ENCODE measurements at places on chromosomes 6 and 20.

GRCh38 chr6:135181333-135182070 is 394 bp downstream of the MYB start:
- DNase-seq = no peak

DNA sequence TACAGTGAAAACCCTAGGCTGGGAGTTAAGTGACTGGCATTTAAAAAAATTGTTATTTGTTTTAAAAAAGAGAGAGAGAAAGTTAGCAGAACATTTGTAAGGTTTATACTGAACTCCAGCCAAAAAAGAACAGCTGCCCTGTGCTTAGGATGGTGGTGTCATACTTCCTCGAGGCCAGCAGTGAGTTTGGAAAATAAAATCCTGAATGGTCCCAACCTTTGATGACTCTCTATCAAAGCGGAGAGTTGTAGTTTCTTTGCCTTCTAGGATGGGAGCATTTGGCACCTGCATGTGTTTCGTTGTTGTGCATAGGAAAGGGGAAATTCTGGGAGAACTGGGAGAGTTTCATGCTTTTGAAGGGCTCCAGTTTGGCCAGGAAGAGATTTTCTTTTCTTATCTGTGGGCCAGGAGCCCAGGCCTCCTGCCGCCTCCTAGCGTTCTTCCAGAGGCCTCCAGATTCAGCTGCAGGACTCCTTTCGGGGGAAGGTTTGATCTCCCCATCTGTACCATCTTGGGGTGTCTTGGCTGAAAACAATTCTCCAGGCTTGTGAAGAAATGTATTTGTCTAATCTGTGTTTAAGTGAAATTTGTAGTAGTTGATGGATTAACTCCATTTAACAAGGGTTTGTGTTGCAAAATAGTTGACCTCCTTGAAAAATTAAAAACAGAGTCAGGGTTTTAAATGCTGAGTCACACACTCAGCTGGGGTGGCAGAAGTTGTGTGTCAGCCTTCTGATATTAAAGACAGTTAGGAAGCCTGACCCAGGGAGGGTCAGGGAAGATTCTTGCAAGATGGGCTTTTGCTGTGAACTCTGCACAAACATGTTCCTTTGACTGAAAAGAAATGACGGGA is 63.4 kb downstream of the TXNDC5 start:
- no peak for DNase-seq

DNA sequence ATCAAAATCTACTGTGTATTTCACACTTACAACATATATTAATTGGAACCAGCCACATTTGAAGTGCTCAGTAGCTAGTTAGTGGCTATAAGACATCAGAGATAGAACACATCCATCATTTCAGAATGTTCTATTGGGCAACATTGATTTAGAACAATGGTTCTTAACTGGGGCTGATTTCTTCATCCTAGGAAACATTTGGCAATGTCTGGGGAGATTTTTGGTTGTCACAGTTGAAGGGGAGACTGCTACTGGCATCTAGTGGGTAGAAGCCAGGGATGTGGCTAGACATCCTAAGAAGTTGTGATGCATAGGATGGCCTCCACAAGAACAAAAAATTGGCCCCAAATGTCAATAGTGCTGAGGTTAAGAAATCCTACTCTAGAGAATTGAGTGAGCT is 132.5 kb downstream of the OLIG3 start:
- no peak for DNase-seq

- no peak for DNase-seq
These were observed 9.8 kb downstream of the SOX4 start for GRCh38 chr6:21603082-21603952.

DNA sequence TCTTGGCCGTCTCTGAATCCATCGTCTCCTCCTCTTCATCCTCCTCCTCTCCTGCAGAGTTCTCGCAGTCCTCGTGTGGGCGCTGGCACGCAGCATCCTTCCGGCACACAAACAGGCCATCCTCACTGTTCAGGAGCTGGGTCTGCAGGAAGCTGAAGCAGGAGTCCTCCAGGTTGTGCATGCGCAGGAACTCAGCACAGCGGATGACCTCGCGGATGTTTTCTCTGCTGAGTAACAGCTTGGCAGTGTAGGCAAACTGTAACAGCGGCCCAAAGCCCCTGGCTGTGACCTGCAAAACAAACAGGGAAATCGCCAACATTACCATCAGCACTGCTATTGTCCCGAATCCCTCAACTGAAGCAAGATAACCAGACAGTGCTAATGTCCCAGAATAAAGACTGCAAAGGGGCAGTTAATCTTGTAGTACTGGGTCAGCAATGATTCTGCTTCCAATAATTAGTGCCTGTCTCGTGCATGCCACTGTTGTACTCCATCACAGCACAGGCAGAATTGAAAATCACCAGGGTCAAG is 57.4 kb downstream of the GJA10 start:
- DNase-seq = no peak

GRCh38 chr6:108561742-108562502 is 1.2 kb downstream of the FOXO3 start:
- no peak for DNase-seq

DNA sequence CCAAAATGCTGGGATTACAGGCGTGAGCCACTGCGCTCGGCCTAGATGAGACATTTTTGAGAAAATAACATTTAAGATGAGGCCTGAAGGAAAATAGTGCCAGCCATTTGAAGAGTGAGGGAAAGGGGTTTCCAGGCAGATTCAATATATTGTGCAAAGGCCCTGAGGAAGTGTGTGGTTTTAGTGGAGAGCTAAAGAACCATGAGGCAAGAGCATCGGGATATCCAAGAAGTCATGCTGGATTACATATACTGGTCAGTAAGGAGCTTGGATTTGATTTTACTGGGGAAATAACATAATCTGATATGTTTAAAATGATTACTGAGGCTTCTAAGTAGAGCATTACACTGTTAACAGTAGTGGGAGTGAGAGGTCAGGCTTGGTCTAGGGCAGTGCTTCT is 47.0 kb downstream of the CARMIL1 start:
- DNase-seq = no peak

- DNase-seq = no peak
These were observed 140.6 kb downstream of the TMEM242 start for GRCh38 chr6:157182503-157183264.

DNA sequence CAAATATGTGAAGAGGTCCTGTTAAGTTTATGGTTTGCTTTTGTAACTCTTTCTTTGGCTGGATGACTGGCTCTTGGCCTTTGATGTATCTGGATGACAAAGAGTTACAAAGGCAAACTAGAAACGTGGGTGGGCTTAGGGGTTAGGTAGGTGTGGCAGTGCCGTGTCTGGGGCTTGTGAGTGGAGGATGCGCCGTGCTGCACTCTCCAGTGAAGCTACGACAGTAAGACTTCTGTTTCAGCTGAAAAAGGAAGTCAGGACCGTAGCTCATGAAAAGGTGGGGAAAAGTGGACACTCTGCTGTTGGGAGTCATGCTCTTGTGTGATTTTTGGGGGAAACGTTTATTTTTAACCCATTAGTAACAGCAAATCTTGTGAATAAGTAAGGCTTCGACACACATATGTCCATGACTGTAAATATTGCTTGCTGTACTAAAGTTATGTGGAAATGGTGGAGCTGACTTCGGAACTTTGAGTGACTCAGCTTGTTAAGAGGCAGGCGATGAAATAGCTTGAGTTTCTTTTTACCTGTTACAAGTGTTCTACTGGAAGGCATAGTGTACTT is 45.6 kb downstream of the DUSP22 start:
- DNase-seq = no peak

DNA sequence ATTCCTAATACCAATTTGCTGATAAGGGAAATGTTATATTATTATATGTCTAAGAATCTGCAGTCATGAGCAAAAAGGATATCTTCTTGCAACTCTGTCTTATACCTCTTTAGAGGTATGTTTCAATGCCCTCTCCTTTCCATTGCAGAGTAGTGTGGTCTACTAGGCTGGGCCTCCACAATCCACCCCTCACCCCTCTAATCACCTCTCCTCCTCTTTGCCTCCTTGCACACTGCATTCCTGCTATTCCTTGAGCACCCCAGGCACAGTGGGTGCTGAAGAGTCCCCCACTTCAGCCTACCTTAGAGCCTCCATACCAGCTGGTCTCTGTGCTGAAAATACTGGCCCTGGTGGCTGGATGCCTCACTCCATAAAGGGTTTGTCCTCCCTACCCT is 26.9 kb downstream of the ARMC2 start:
- no peak for DNase-seq

DNA sequence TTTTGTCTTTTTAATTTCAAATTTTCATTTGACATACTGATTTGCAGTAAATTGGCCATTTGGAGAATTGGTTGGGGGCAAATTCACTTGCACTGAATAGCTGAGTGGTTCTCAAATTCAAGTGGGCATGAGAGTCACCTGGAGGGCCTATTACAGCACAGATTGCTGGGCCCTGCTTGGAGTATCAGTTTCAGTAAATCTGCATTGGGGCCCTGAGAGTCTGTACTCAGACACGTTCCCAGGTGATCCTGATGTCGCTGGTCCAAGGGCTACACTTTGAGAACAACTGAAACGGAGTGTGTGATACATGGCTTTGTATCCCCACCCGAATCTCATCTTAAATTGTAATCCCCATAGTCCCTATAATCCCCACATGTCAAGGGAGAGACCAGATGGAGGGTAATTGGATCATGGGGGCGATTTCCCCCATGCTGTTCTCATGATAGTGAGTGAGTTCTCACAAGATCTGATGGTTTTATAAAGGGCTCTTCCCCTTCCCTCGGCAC is 115.9 kb downstream of the KLHL32 start:
- no peak for DNase-seq

DNA sequence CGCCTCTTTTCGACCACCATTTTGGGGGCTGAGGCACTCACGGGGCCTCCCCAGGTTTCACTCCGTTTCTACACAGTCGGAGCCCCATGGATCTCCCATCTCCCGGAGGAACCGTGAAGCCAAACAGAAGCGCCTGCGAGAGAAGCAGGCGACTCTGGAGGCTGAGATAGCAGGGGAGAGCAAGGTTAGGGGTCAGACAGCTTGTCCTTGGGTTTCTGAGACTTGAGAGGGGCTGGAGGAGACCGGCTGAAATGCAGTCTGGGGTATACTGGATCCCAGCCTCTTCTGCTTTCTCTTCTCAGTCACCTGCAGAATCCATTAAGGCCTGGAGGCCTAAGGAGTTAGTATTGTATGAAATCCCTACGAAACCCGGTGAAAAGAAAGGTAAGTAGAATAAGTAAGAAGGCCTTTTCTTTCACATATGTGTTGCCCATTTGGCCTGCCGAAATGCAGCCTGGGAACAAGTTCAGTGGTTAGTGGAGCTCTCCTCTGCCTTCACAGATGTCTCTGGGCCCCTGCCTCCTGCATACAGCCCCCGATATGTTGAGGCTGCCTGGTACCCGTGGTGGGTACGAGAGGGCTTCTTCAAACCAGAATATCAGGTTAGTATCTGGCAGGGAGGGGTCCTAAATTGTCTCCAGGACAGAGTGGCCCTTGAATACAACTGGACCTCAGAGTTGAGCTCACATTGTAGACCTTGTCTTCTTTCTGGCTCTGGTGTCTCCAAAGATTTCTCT is 984 bp downstream of the VARS2 start:
- DNase-seq = no peak

GRCh38 chr6:10033223-10033829 is 381.5 kb downstream of the TFAP2A start:
- DNase-seq = no peak

GRCh38 chr6:40439026-40439800 is 148.0 kb downstream of the LRFN2 start:
- no peak for DNase-seq

DNA sequence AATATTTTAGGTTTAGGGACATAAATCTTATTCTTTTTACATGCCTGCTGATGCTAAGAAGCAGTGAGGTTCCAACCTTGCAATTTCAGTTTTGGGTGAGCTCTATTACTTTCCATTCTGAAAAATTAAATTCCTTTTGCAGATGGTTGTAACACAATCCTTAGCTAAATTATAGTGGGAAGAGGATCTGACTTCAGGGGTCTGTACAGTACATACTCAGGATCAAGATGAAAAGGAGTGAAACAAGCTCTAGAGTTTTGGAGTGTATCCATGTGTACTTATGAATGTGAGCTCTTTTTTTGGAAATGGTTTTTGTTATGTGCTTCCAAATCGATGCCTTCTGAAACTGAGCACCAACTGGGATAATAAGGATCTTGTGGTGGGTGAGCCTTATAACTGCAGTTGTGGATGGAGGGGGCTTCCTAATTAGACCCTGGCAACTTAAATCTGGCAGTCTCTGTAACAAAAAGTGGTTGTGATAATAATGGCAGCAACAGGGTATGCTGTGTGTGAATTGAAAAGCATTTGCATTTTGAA is 218.8 kb upstream of the MAP3K7 start:
- no peak for DNase-seq

GRCh38 chr20:50186151-50186885 is 4.3 kb upstream of the CEBPB start:
- DNase-seq = peak; percentile 90

GRCh38 chr20:19277381-19277780 is 64.9 kb downstream of the SLC24A3 start:
- no peak for DNase-seq

DNA sequence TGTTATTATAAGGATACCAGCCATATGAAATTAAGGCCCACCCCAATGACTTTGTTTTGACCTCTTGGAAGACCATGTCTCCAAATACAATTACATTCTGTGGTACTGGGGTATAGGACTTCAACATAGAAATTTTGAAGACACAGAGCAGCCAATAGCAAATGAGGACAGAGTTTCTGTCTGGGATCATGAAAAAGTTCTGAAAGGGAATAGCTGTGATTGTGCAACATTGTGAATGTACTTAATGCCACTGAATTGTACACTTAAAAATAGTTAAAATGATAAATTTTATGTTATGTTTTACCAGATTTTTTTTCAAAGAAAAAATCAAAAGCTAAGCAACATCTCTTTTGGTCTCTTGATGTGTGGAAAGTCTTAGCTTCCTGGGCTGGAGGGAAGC is 27.0 kb upstream of the AGPAT4 start:
- no peak for DNase-seq

- DNase-seq = no peak
These were observed 194.2 kb upstream of the CNR1 start for GRCh38 chr6:88360203-88360797.

GRCh38 chr6:136370988-136371728 is 81.5 kb upstream of the BCLAF1 start:
- no peak for DNase-seq
